T-cell (primary cell): ENCODE measurements at places on chromosomes 2 and 18.

GRCh38 chr2:144374163-144374661 lies 145.7 kb downstream of the ZEB2 start:
- no peak for DNase-seq

- no peak for DNase-seq
Observed at GRCh38 chr2:6845903-6846302, 19.8 kb downstream of the CMPK2 start.

DNA sequence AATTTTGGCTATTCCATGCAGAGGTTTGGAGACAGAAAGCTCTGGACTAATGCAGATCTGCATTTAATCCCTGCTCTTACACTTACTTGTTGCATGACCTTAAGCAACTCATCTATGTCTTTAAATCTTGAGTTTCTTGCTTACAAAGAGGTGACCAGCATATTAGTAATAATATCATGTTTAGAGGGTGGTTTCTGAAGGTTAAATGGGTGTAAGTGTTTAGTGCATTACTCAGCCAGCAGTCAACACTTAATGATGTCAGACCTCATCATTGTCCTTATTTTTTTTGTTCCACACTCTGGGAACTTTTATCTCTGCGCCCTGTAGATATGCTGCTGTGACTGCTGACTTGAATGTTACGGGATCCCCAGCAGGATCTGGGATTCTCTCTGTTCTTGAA lies 1.7 kb downstream of the IL1RL1 start:
- DNase-seq: no peak

- DNase-seq: no peak
Observed at GRCh38 chr2:230422149-230422548, 6.1 kb downstream of the SP100 start.

- no peak for DNase-seq
Observed at GRCh38 chr2:226873051-226873620, 37.3 kb downstream of the RHBDD1 start.

GRCh38 chr2:3434654-3435053 lies 55.2 kb downstream of the TRAPPC12 start:
- DNase-seq: no peak

GRCh38 chr18:42882122-42882521 lies 233.4 kb downstream of the RIT2 start:
- no peak for DNase-seq

GRCh38 chr2:39370101-39370500 lies 67.0 kb downstream of the MAP4K3 start:
- DNase-seq: no peak

- no peak for DNase-seq
Observed at GRCh38 chr2:189533288-189534035, 47.1 kb downstream of the SLC40A1 start.

DNA sequence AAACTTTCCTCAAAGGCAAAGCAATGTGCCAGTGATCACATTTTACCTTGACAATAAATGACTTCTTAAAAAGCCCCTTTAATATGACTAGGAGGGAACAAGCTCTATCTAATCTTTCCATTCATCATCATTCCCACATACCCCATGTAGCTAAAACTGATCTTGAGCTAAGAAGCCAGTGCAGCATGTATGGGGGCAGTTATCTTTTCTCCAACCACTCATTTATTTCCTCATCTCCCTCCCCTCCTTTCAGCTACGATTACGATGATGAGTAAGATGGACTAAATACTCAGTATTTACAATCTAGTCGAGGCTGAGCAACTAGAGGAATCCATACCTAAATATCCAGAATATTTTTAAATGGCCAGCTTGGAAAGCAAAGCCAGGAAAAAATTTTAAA lies 35.5 kb downstream of the PNO1 start:
- no peak for DNase-seq

DNA sequence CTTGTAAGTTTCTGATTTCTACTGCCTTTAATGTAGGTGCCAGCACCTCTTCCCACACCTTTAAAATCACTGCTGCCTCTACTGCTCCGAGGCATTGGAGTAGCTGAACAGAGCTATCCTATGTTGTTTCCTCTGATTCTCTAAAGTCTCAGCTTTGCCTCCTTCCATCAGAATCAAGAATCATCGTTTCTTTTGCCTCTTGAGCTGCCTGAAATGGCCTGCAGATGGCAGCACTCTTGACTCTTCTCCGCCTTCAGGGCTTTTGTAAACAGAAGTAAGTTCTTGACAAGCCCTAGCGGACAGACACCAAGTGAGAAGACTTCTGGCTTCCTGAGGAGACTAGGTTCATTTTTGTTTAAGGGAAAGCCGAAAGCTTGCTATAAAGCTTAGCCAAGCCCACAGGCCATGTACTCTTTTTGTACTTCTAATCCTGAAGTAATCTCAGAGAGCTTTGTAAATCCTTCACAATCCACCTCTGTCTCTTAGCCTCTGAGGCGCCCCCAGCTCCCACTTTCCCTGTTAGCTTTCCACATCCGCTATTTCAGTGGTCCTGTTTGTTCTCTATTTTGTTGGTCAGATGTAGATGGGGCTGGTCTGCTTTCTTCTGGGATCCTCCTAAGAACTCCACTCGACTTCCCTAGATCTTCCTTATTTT lies 48.4 kb downstream of the GTF3C3 start:
- peak; percentile 20 for DNase-seq

DNA sequence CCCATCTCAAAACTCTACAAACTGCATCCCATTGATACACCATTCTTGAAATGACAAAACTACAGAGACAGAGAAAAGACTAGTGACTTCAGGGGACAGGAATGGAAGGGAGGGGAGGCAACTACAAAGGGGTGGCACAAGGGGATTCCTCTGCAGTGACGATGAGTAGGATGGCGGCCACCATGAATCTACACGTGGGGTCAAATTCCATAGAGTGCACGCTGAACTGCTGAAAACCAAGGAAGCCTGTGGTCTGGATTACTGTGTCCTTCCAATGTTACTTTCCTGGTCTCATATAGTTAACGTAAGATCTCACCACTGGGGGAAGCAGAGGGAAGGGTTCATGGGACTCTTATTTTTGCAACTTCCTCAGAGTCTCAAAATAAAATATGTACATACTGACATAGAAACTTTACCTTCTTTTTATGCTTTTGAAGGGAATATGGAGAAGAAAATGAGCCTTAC lies 23.6 kb downstream of the COX7A2L start:
- no peak for DNase-seq

DNA sequence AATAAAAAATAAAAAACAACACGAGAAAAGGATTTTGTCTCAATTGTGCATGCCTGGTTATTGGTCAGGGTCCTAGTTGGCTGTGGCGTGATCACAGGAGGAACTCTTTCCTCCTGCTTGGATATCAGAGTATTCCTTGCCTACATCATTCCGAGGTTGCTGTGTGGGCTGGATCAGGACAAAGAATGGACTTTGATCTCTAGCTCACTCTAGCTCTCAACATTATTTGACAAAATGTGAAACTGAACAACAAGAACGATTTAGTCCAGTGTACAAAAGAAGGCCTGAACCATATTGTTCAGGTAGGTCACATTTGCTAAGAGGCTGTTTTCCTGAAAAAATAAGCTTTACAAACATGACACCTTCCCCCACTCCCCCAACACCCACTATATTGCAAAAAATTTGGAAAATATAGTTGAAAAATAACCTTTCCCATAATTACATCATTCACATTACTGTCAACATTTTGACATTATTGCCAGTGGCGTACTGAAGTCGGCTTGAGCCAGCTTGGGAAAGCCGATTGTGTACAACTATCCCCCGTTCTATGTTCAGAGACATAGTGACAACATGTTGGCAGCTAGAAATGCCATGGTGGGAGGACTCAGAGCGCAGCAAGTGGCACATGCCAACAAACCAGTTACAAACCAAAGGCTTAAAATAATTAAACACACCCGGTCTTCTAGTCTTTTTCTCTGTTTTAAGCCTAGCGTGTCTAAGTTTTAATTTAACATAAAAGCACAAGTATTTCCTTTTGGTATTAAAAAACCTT lies 179.0 kb downstream of the LPIN1 start:
- no peak for DNase-seq

- no peak for DNase-seq
Observed at GRCh38 chr18:64409511-64409910, 260.6 kb upstream of the LINC00305 start.

GRCh38 chr2:29663268-29663667 lies 258.1 kb downstream of the ALK start:
- no peak for DNase-seq

- DNase-seq: no peak
Observed at GRCh38 chr2:171702781-171703556, 15.7 kb downstream of the DYNC1I2 start.

DNA sequence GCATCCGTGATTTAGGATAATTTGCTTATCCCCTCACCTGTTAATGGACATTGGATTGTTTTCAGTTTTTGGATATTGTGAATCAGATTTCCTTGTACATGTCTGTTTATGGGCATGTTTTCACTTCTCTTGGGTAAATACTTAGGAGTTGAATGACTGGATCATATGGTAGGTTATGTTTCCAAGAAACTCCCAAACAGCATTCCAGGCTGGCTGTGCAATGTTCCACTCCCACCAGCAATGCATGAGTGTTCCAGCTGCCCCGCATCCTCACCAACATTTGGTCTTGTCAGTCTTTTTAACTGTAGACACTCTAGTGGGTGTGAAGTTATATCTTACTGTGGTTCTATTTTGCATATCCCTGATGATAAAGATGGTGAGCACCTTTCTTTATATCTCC lies 8.9 kb upstream of the LRRFIP1 start:
- no peak for DNase-seq

DNA sequence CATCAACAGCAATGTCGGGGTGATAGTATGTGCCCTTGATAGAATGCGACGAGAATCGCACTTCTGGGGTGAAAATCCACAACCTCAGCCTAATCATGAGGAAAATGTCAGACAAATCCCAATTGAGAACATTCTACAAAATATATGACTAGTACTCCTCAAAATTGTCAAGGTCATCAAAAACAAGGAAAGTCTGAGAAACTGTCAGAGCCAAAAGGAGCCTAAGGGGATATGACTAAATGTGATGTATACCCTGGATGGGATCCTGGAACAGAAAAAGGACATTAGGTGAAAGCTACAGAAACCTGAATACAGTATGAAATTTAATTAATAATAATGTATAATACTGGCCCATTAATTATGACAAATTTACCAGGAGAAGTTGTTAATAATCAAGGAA lies 7.6 kb upstream of the CACNB4 start:
- no peak for DNase-seq

- no peak for DNase-seq
Observed at GRCh38 chr2:181461056-181461997, 4.1 kb downstream of the ITGA4 start.

- no peak for DNase-seq
Observed at GRCh38 chr18:43314941-43315340, 37.7 kb upstream of the SYT4 start.

GRCh38 chr18:13562494-13563029 lies 163.8 kb downstream of the FAM210A start:
- no peak for DNase-seq

GRCh38 chr2:45774688-45775244 lies 123.3 kb downstream of the PRKCE start:
- no peak for DNase-seq

- DNase-seq: no peak
Observed at GRCh38 chr2:145861940-145862339, 1342.0 kb upstream of the ZEB2 start.

- DNase-seq: no peak
Observed at GRCh38 chr2:217667512-217667911, 335.3 kb downstream of the TNS1 start.

DNA sequence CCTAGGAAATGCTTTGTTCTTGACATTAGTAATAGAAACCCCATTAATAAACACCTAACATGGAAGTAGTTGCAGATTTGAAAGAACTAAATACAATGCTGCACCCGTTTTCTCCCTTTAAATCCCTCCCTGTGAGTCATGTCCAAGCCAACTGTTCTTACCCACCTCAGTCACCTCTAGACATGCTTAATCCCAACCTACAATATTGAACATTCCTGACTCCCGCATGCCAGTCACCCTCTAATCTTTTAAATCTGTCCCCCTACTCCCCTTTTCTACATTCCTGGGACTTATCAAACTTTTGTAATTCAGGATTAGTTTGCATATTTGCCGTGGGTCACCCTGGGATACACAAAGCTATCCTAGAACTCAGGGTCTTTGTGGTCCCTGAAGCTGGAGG lies 374.6 kb downstream of the IRS1 start:
- no peak for DNase-seq

GRCh38 chr2:102971701-102972100 lies 209.9 kb downstream of the TMEM182 start:
- no peak for DNase-seq

DNA sequence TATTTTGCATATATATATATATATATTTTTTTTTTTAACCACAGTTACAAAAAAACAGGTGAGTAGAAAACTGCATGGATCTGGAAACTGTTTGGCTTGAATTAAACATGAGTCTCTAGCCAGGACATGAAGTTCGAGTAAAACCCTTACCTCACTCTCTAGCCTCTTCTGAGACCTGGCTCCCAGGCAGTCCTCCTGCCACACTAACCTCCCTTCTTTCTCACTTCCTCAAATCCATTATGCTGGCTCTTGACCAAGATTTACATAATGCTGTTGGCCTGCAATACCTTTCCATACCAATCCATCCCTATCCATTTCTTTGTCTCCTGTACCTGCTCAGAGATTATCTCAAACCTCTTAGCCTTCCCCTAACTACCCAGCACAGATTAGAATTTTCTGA lies 34.0 kb downstream of the PIGN start:
- DNase-seq: no peak

DNA sequence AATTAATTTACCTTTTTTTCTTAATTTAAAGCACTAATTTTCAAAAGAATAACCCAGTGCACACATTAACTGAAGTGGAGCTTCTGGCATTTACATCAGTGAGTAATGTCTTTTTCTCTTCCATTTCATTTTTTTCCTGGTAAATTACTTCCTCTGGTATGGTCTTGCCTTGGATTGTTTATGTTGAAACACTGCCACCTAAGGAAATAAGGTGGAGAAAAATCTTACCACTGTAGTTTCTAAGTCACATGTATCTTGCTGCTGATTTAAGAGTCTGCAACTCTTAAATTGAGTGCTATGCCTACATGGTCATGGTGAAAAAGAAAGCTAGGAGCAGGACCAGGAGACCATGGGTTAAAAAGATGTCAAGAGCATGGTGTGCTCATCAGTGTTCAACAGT lies 51.0 kb downstream of the TTC27 start:
- DNase-seq: no peak

- DNase-seq: no peak
Observed at GRCh38 chr2:75647771-75648170, 1.2 kb downstream of the MRPL19 start.

DNA sequence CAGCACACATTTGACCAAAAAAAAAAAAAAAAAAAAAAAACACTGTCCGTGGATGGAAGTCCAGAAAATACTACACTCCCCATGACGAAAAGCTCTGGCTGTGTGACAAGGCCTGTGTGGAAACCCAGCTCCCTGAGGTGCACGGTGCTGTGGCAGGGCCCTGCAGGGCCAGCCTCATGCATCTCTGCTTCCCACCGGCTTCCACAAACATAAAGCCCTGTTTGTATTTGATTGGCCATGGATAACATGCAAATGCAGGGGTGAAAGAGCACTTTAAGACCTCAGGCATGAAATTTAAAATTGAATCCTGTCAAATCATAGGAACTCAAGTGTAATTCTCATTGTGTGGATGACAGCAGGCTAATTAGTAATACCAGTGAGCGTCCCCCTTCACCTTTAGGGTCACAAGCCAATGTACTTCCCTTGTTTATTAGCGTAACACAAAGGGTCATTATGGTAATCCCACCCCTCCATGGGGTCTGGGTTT lies 757.2 kb downstream of the GALR1 start:
- no peak for DNase-seq

- no peak for DNase-seq
Observed at GRCh38 chr2:22812065-22812680, 572.8 kb upstream of the KLHL29 start.
